ENCODE measurements at places on chromosomes 3 and 15.

DNA sequence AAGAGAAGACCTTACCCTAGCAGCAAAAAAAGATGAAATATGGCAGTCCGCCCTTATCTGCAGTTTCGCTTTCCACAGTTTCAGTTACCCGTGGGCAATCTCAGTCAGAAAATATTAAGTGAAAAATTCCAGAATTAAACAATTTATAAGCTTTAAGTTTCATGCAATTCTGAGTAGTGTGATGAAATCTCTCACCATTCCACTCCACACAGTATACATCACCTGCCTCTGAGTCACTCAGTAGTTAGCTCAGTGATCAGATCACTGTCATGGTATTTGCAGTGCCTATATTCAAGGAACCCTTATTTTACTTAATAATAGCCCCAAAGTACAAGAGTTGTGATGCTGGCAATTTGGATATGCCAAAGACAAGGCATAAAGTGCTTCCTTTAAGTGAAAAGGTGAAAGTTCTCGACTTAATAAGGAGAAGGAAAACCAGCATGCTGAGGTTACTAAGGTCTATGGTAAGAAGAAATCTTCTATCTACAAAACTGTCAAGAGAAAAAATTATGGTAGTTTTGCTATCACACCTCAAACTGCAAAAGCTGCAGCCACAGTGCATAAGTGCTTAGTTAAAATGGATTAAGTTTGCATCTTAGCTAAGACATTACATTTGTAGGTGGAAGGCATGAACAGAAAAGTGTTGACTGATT is 48.1 kb downstream of the HSPBAP1 start:
- no peak for DNase-seq

DNA sequence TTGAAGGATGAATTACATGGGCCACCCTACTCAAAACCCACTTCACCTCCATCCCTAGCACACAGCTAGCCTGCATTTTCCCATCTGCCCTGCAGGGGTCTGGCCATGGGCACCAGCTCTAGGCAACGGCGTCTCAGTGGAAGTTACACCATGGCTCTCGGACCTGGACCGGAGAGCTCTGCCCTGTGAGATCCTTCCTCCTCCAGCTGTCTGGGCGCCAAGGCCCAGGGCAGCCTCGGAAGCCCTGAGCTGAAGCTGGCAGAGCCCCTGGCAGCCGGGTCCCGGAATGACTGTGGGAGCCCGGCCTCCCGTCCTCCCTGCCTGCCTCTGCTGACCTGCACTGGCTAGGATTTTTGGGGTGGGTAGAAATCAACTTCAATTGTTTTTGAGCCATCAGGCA is 98.9 kb downstream of the CHSY1 start:
- DNase-seq, result no peak

GRCh38 chr15:85137489-85138168 is 156.0 kb downstream of the PDE8A start:
- no peak for DNase-seq

DNA sequence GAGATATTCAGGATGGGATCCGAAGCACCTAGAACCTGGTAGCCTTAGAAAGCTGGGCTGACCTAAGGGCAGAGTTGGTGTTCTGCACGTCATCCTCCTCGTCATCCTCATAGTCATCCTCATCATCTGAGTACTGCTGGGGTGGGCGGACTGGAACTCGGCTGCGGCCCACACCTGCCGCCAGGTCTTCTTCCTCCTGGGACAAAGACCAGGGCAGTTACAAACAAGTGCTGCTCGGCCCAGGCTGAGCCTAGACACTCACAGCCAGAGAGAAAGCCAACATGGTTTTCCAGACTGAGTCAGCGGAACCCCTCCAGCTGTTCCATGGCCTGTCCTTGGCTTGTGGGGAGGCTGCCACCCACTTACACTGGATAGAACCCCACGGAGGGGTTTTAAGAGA is 40.5 kb downstream of the SEMA3G start:
- no peak for DNase-seq

DNA sequence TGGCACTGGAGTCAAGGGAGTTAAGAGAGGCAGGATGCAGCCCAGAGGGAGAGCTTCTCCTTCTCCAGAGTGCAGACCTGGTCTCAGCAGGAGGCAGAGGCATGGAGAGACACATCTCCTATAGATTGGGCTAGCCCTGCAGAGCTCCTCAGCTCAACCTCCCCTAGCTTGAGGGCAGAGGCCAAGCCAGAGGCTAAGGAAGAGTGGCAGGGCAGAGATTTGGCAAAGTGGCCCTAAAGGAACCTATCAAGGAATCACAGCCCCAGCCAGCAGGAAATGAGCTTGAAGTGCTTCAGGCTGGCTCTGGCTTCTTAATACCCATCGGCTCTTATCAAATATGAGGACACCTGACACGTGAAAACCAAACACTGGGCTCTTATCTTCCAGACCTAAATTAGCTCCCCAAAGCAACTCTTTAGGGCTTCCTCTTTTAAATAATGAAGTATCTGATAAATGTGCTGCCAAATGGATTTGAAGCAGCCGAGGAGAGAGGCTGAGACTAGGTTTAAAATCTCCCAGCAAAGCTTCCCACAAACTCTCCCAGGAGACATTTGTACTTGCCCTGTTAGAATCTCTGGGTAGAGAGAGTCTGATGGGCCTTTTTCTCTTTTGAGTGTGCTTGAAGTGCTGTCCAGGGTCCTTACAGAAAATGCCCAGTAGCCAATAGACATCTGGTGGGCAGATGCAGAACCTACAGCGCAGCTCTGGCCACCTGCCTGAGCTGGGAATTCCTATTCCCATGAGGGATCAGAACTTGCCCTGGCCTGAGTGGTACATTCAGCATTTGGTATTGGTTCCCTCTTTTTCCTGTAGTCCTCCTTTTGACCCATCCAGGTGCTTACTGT is 271.4 kb downstream of the CLSTN2 start:
- DNase-seq, result no peak

DNA sequence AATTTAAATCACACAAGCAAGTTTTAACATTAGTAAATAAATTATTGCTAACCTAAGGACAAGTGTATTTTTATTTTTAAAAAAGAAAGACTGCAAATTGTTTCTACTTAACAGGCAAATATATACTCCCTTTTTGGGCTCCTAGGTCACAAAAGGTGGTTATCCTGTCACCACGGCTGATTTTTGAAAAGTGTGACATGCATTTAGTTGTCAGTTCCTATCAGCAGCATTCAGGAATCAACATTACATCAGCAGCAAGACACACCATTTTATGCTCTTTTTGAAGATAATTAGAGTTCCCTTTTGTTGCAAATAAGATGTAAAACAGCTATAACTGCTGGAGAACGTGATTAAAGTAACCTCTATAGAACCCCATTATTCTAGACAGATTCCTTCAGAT is 357.5 kb upstream of the TMCO5A start:
- no peak for DNase-seq

DNA sequence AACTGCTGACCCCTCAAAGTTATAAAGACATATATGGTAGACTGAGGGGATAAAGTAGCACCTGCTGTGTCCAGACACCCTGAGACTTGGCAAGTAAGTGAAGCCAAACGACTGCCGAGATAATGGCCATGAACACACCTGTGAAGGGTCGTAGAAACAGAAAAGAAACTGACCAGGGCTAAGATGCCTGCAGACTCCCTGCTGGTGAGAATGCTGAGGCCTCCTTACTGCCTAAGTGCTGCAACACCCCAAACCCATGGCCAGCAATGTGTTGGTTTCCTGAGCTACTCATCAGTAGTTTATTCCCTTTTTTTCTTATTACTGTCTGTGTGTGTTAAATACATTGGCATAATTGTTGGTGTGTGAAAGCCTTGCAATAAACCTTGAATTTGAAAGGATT is 233.8 kb downstream of the ZNF385D start:
- no peak for DNase-seq

GRCh38 chr3:197289726-197290125 is 8.7 kb downstream of the DLG1 start:
- no peak for DNase-seq

- DNase-seq, result no peak
Observed at GRCh38 chr15:65195548-65195923, 10.4 kb upstream of the CLPX start.

DNA sequence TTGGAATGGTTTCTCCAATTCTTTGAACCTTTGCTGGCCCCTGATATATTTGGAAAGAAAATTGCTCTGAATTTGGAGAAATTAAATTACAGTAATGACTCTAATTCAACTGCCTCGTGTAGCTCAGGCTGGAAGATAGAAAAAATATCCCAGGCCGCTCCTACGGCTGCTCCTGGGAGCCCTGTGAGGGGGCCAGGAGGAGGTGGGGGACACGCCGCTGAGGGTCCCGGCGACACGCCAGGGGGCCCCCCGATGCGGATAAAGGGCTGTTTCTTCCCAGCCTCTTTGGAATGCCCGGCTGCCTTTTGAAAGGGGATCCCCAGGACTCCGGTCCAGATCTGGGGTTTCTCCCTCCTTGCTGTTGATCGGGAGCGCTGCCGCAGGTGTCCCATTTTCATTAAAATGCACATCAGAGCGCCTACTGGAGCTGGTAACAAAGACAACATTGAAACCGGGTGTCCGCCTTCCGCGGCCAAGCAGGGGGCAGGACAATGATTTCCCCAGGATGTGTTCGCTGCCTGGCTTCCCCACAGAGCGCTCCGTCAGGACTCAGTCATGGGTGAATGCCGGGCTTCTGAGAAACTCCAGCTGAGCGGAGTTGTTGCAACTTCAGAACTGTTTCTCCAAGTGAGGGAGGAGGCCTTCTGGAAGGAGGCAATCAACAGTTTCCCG is 200.1 kb upstream of the KBTBD8 start:
- DNase-seq, result no peak

DNA sequence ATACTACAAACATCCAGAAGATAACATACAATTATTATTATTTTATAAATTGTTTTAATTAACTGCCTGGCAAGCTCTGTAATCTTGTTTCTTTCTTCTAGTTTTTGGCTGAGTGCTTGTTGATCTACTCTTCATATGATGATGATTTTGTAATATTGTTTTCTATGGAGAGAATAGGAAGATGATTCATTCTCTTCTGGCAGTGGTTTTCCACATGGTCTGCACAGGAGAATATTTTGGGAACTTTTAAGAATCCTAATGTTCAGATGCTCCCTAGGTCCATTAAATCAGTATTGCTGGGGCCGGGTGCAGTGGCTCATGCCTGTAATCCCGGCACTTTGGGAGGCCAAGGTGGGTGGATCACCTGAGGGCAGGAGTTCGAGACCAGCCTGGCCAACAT is 37.6 kb downstream of the CACNA2D3 start:
- DNase-seq, result no peak

Measured in T-helper 1 cell (primary cell).